ENCODE measurements at places on chromosomes 13 and 19.

DNA sequence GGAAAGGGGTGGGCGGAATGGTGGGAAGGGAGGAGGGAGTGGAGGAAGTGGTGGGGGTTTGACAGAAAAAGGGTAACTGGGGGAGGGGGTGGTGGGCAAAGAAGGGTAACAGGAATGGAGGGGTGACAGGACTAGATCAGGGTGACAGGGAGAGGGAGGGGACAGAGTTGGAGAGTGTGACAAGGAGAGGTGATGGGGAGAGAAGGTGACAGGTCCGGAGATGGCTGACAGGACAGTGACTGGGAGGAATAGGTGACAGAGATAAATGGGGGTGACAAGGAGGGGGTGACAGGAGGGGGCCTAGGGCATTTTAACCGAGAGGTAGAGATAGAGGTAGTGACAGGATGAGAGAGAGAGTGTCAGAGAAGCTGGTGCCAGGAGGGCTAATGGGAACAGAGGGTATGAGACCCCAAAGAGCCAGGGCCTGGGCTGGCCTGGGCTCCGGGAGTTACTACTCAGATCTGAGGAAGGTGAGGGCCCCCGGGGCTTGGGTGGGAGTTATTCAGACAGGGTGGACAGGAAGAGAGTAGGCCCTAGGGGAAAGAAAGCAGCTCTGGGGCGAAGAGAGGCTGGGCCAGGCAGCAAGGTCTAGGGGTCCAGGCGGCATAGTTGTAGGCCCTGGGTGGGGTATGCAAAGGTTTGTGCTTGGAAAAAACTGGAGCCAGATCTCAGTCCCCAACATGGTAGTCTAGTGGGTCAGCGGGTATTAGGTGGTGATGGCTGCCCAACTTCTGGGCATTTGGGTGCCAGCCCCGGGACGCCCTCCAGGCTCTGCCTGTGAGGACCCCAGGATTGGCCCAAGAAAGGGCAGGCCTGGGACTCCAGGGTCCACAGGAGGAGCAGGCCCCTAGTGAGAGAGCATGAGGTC lies 660 bp downstream of the CIC start:
- DNase-seq = no peak

- DNase-seq = no peak
These were observed 58.2 kb upstream of the XPO4 start for GRCh38 chr13:20960663-20961309.

DNA sequence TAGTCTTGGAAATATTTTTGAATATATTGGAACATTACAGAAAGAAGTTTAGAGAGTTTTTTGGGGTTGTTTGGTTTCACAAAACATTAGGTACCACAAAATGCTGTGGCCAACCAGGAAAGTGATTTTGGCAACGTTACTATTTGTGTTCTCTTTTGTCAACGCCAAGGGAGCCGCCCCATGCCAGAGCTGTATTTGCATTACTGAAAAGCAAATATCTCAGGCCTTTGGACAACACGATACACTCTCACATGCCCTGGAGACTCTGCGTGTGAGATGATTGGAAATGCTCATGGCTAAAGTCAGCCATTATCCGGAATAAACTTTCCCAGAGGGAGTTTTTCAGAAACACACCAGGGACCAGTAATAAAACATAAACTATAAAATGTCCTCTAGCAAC lies 324.6 kb downstream of the SHISA2 start:
- DNase-seq = no peak

DNA sequence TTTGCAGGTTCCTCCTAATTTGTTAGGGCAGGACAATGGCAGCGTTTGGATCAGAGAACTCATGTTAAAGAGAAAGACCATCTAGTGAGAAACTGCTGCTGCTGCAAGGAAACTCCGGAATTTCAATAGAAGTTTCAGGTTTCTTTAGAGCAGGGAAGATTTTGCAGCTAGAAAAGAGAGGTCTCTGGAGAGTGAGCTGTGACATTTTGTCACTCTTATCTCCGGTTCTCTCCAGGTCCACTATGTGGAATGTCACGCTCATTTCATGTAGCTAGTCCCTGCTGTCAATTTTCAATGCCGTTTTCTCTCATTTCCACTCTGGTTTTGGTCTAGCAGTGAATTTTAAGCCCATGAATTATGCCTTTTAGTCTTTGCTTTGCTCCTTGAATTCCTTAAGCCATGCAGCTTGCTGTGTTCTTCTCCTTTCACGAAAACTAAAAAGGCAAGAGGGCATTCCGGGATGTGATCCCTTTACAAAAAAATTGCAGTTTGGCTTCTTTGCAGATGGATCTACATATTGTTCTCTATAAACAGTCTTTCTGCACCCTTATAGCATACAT lies 46.7 kb upstream of the POSTN start:
- DNase-seq = no peak

DNA sequence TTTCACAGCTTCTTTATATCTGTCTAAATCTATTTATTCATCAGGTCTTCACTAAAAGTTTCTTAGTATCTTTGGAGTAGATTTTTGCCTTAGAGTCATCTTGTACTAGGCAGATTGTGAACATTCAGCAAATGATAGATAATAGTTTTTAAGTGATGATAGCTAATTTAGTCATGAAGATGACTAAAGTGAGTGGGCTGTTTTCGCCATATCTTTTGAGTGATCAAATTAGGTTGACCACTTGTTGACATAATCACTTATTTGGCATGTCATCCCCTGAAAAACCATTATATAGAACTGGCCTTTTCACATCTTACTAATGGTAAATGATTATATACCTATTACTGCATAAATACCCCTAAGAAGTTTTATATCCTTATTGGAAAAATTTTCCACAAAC lies 999.2 kb downstream of the PCDH17 start:
- no peak for DNase-seq

- DNase-seq = no peak
These were observed 65.1 kb downstream of the SIAH3 start for GRCh38 chr13:45786293-45786920.

- DNase-seq = no peak
These were observed 49.3 kb upstream of the SPACA7 start for GRCh38 chr13:112326821-112327370.

- DNase-seq = no peak
These were observed 34.0 kb downstream of the ARHGEF18 start for GRCh38 chr19:7382694-7383093.

GRCh38 chr19:57099199-57099661 lies 20.6 kb upstream of the USP29 start:
- no peak for DNase-seq

DNA sequence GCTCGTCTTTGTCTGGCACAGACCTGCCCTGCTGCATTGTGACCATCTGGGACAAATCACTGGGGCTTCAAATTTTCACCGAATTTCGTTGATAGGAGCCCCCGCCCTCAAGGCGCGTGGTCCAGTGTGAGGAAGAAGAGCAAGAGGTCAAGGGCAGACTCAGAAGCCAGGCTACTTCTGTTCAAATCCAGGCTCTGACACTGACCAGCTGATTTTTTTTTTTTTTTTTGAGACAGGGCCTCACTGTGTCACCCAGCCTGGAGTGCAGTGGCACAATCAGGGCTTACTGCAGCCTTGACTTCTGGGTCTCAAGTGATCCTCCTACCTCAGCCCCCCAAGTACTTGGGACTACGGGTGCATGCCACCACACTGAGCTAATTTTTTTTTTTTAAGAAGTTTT lies 7.2 kb downstream of the SYNGR4 start:
- no peak for DNase-seq

- DNase-seq = no peak
These were observed 442 bp downstream of the RAB8A start for GRCh38 chr19:16111909-16112752.

GRCh38 chr13:100954430-100955305 lies 280.1 kb upstream of the TMTC4 start:
- DNase-seq = no peak

DNA sequence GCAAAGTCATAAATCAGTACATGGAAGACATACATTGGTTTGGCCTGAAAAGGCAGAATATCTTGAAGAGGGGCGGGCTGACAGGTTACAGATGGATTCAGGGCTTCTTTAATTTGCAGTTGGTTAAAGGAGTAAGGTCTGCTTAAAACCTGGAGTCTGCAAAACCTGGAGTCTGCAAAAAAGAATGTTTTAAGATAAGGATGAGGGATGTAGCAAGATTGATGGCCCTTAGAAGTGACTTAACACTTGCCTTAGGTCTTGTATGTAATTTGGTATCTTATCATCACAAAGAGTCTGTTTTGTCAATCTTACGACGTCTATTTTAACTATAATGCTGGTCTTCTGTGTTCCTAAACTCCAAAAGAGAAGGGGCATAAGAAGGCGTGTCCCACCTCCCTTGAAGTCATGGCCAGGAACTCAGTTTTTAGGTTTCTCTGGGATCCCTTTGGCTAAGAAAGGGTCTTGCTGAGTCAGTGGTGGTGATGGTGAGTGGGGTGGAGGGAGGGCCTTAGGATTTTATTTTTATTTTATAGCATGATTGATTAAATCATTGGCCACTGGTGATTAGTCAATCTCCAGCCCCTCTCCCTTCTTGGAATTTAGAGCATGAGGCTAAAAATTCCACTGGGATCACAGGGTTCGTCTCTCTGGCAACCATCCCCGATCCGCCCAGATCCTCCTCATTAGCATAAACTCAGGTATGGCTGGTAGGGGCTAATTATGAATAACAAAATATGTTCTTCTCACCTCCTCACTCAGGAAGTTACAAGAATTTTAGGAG lies 10.1 kb upstream of the HAS1 start:
- DNase-seq = no peak

DNA sequence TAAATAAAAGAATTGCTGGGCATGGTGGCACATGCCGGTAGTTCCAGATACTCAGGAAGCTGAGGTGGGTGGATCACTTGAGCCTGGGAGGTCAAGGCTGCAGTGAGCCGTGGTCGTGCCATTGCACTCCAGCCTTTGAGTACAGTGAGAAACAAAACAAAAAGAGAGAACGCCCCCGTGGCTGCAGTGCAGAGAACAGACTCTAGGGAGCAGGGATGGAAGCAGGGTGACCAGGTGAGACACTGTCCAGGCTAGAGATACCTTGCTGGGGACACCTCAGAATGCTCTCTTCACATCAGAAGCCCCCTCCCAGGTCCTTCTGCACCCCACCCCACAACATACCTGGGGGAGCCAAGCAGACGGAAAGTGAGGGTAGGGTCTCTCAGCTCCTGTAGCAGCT lies 24.8 kb downstream of the MAP4K1 start:
- no peak for DNase-seq

DNA sequence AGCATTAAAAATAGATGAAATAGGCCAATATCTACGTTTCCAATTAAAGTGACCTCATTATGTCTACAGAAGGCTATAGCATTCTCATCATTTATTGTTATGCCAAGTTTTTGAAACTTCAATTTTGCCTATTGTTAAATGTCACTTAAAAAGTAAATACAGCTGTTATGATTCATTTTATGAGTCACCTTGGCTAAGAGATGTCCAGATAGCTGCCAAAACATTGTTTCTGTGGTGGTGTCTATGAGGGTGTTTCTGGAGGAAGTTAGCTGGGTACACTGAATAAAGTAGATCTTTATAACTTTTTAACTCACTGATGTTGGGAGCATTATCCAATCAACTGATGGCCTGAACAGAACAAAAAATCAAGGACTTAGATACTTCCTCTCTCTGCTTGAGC lies 1209.7 kb upstream of the PCDH9 start:
- no peak for DNase-seq

DNA sequence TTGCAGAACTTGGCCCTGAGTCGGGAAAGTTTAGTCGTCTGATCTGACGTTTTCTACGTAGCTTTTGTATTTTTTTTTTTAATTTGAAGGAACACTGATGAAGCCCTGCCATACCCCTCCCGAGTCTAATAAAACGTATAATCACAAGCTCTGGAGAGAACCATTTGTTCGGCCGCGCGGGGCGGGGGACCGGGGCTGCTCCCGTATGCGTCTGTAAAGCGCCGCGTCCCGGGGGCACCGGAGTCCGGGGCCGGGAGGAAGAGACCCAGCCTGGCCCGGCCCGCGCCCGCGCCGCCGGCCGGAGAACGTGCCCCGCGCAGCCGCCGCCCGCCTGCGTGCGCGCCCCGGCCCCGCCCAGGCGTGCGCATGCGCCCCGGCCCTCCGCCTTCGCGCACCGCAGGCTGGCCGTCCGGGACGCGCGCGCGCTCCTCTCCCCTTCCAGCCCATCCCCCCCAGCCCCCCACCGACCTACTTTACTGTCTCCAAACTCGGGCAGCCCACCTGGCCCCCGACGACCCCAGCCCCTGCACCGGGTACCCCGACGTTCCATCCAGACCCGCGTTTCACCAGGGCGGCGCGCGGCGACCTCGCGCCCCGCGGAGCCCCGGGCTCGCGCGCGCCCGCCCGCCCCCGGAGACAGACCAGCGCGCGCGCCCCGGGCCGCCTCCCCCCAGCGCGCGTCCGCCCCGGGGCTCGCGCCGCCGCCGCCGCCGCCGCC lies 785 bp upstream of the USF2 start:
- DNase-seq = no peak

DNA sequence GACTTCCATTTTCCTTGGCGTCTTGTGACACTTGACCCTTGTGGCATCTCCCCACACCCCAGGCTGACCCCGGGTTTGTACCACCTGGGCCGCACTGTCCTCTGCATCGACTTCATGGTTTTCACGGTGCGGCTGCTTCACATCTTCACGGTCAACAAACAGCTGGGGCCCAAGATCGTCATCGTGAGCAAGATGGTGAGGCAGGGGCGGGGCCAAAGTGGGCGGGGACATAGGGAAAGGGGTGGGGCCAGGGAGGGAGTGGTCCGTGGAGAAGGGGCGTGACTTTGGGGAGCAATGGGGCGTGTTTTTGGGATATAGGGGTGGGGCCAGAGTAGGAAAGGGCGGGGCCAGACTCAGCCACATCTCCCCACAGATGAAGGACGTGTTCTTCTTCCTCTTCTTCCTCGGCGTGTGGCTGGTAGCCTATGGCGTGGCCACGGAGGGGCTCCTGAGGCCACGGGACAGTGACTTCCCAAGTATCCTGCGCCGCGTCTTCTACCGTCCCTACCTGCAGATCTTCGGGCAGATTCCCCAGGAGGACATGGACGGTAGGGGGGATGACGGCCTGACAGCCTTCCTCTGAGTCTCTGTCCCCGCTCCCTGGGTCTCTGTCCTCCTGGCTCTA lies 42.8 kb downstream of the TRPM4 start:
- no peak for DNase-seq

- no peak for DNase-seq
These were observed 5.7 kb upstream of the MRPS31 start for GRCh38 chr13:40776681-40777165.

- no peak for DNase-seq
These were observed 649 bp downstream of the UQCRFS1 start for GRCh38 chr19:29212356-29212647.
